ENCODE measurements at places on chromosomes 5 and 9.

DNA sequence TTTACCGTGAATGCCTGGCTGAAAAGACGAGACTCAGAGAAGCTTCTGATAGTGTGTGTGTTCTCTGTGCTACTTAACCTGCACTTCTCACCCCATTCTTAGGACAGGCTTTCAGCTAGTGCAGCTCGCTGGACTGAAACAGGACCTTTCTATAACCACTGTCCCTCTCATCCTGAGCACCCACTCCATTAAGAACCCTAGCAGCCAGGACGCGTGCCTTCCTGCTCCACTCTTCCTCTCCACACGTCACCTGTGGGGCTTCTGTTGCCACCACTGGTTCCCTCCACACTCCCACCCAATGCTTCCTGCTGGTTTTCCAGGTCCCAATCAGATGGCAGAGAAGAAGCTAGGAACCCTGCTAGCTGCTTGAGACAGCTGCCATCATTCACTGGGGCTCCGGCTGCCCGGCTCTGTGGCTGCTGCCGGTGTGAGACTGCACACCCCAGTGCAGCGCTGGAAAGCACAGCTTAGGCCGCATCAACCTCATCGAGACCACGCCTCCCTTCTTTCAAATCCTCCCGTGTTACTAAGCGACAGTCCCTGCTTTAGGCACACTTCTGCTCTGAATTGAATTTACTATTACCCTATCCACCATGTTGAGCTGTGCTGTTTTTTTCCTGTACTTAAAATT lies 44.0 kb downstream of the RNF130 start:
- no peak for DNase-seq

- DNase-seq = no peak
Observed at GRCh38 chr9:121182989-121183388, 18.7 kb downstream of the RAB14 start.

DNA sequence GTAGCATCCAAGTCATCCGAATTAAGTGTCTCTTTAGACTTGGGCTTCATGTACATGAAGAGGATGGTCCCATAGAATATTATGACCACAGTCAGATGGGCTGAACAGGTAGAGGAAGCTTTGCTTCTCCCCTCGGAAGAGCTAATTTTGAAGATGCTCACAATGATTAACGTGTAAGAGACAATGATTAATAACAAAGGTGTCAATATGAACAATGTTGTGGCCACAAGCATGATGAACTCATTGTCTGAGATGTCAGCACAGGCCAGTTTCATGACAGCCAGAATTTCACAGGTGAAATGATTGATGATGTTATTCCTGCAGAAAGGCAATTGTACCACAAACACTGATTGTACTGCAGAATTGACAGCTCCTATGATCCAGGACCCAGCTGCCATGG lies 626 bp downstream of the OR13C2 start:
- DNase-seq = no peak

DNA sequence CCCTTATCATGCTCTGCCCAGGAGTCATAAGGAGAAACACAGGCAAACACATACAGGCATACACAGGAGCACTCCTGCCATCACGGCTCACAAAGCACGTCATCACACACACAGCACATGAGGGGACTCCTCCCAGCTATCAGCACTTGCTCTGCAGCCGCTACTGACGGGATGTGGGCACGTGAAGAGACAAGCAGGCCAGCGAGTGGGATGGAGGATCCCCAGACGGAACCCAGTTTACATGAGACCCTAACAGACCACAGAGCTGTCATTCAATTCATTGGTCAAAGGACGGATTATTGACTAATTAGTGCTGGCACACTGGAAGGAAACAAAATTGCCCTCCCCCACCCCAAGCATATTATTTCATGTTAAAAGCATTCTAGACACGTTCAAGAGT lies 53.6 kb downstream of the SEMA4D start:
- peak; percentile 69 for DNase-seq

GRCh38 chr5:161539016-161539415 lies 7.5 kb downstream of the GABRB2 start:
- DNase-seq = no peak

DNA sequence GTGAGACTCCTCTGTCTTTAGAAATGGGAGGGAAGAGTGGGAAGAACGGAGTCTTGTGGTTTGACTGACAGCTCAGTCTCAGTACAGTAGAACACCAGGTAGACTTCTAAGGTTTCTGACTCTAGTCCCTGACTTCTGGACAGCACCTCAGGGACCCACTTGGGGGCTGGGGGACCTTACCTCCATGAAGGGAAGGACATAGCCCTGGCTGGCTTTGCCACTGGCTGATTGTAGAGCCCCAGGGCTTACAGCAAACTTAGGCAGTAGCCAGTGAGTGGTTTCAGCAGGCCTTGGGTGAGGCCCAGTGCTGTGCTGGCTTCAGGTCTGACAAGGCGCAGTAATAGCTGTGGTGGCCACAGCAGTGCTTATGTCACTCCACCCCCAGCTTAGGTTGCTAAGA lies 290.0 kb upstream of the PRR16 start:
- no peak for DNase-seq
